ENCODE measurements at places on chromosomes 5 and 9.

DNA sequence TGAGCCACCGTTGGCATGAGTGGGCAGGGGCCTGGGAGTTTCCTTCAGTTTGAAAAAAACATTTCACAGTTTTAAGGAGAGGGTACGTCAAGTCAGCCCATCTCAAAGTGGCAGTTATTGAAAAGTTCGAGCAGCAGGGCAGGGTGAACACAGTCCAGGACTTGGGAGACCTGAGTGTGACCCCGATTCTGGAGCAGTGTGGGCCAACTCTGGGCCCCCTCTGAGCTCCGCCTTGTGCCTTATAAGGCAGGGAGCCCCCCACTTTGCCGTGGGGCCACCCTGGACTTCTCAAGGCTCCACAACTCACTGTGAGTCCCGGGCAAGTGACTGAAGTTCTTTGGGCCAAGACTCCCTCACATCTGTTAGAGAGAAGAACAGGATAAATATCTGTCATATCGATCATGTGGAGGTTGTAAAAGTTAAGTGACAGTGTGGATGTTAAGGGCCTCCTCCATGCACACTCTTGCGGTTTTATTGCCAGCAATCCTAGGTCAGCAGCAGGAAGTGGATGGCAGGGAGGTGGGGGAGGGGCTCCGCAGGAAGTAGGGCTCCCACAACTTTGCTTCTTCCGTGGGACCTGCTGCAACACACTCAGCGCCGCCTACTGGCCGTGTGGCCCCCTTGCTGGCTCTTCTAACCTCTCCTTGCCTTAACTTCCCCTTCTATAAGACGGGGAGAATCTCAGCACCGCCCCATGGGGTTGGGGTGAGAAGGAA is 38.4 kb downstream of the HRH2 start:
- peak; percentile 60 for DNase-seq

DNA sequence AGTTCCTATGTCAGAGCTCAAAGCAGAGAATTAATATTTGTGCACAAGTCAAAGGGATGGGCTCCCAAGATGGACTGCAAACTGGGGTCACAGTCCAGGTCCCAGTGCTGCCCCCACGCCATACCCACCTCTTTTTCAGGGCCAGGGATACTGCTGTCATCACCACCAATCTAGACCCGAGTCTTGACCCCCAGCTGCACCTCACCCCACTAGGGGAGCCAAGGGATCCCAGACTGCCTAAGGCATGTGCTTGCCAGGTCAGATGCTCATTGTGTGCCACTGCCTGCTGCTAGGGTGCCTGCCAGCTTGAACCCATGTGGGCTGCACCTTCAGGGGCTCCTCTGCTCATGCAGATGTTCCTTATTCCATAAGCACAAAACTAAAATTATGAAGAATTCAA is 215.6 kb upstream of the NREP start:
- DNase-seq, result no peak

- no peak for DNase-seq
Observed at GRCh38 chr5:127525181-127525580, 7.7 kb downstream of the PRRC1 start.

- DNase-seq, result no peak
Observed at GRCh38 chr9:128550770-128551656, 1.4 kb upstream of the SPTAN1 start.

DNA sequence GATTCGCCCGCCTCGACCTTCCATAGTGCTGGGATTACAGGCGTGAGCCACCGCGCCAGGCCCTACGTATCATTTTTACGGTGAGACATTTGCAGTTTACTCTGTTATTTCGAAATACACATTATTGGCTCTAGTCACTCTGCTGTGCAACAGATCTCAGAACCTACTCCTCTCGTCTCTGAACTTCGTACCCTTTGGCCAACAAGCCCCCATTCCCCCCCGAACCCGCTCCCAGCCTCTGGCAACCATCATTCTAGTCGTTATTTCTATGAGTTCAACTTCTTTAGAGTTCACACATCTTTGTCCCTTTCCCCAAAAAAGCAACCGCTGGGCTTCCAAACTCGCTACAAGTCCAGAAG is 735 bp downstream of the PTGR1 start:
- DNase-seq, result no peak

DNA sequence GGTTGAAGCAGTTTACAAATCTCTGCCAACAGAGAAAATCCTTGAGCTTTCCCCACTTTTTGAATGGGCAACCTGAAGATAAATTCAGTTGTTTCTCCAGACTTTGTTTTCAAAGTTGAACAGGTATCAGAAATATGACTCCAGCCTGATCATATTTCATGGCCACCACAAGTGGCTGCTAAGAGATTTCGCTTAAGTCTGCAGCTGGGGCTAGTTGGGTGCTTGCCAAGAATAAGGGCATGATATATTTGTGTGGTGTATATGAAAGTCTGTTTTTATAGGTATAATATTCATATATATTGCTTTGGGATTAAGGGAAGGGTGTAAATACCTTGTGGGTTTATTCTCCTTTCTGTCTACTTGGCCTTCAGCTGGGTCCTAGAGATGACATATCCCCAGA is 168.4 kb upstream of the GDNF start:
- DNase-seq, result no peak

- DNase-seq, result no peak
Observed at GRCh38 chr5:82858151-82859025, 218.8 kb downstream of the TMEM167A start.

DNA sequence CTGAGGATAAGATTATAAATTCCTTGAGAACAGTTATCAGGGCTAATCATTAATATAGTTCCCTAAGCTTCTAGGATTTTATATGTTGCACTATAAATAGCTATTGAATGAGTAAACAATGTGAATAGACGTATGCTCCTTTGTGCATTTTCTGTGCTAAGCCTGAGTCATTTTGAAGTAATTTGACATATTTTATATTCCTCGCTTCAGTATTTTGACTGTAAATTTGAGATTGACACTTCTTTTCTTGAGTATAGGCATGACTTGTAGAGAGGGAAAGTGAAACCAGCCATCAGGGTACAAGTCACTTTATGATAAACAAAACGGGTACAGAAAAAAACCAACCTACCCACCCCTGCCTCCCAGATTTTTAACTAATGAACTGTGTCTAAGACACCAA is 367.7 kb upstream of the PRR16 start:
- DNase-seq, result no peak

DNA sequence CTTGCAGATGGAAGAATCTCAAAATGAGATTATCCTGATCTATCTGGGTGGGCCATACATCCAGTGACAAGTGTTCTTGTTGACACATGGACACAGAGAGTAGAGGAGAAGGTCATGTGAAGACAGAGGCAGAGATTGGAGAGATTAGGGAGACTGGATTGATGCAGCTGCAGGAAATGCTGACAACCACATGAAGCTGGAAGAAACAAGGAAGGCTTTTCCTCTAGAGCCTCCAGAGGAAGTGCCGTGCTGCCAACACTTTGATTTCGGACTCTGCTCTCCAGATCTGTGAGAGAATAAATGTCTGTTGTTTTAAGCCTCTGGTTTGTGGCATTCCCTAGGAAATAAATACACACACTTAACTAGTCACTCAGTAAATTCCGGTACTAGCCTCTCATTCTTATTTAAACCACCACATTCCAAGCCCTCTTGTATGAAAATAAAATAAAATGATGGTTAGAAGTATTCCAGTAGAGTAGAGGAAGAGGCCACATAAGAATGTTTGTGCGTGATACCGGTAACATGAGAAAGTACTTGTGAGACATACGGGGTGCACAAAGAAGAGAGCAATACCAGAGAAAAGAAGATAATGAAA is 110.9 kb upstream of the DMAC1 start:
- no peak for DNase-seq

DNA sequence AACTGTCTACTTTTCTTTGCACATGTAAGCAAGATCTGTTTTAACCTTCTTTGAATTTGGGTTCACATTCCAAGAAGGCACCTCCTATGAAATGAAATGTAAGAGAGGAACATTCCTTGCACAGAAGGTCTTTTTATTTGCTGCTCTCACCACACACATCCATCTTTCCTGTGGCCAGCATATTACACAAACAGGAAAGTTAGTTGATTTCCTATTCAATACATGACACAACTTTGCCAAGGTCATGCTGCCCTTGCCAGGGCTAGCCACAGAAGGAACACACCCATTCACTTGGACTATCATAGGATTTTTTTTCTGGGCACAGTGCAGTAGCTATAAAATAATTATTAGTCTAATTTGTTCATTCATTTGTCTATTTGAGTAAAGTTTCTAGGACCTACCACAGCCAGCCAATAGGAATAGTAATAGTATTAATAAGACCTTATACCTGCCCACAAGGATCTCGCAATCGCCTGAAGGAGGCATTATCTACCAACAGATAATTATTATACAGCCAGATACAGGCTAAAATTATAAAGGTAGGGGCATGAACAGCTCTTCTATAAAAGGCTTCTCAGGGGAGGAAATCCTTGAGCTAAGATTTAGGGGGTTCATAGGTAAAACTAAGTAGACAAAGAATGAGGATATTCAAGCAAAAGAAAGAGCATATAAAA is 78.1 kb upstream of the NREP start:
- no peak for DNase-seq

DNA sequence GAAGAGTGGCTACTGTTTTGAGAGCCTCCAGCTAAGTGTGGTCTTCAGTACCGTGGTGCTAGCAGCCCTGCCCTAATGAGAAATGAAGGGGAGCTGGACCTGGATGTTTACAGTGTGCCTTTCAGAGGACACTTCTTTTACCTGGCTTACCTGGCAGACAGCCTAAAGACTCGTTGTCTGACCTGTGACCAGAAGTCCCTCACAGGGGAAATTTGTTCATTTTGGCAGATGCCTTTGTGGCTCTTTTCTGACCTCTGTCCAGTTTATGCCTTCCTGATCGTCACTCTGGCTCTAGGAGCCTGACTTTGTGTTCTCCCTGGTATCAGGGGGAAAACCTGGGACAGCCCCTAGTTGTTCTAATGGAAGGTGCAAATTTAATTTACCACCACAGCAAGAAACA is 475.1 kb downstream of the DMRTA1 start:
- DNase-seq, result no peak

DNA sequence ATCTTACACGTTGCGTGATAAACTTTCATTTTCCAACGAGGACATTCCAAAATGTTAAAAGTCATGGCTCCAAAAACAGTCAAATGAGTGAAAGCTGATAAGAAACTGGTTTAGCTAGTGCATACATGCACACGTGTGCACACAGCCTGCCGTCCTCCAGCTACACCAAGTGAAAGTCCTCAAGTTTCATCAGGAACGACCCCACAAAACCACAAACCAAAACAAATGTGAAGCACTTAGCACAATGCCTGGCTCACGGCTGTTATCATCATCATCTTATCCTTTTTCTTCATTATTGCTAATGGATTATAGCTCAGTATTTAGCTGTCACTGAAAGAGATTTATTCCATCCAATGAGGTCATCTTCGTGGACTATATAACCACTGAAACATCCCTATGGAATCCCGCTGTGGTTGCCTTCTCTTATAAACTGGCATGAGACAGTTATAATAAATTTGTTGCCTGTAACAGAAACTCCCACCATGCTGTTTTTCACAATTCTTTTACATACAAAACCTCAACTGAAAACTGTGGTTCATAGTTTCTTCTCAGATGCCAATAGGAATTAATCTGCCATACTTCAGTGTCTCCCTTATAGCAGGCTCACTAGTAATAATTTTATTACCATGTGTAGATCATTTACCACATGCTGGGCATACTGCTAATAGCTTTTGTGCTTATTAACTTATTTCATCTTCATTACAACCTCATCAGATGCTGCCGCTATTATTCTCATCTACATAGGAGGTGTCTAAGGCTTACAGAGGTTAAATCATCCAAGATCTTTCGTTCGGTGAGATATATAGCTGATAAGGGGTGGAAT is 56.1 kb downstream of the SAXO1 start:
- DNase-seq, result no peak

- DNase-seq, result no peak
Observed at GRCh38 chr9:115632391-115632790, 514.4 kb upstream of the TNC start.

DNA sequence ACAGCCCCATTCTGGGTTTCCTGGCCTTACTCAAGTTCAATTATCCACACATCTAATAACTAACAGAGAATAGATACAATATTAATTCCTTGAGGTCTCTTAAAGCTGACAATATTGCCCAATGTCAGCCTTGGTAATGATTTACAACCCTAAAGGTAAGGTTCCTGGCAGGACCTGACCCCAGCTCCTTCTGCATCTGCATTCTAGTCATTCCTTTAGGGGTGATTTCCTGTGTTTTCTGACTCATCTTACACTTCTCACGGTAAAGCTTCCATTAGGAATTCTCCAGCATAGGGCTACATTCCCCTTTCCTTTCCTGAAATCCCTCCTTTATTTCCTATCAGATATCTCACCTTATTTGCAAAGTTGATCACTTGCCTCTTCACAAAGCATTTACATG is 9.3 kb downstream of the HAVCR1 start:
- DNase-seq, result no peak

DNA sequence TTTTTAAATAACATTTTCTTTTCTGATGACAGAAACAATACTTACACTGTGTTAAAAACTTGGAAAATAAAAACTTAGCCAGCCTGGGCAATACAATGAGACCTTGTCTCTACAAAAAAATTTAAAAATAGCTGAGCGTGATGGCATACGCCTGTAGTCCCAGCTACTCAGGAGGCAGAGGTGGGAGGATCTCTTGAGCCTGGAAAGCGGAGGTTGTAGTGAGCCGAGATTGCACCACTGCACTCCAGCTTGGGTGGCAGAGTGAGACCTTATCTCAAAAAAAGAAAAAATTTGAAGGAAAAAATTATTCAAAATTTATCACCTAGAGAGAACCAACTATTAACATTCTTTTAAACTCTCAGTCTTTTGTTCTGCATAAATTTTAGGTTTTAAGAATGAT is 4.9 kb upstream of the CMYA5 start:
- no peak for DNase-seq

- DNase-seq, result no peak
Observed at GRCh38 chr5:169763376-169764017, 126.4 kb downstream of the DOCK2 start.

- no peak for DNase-seq
Observed at GRCh38 chr5:119742311-119742710, 113.0 kb downstream of the FAM170A start.

GRCh38 chr9:15482146-15482545 is 28.6 kb downstream of the PSIP1 start:
- no peak for DNase-seq

- DNase-seq, result no peak
Observed at GRCh38 chr5:81253875-81254274, 20.8 kb downstream of the CKMT2 start.

GRCh38 chr5:91378752-91379211 is 4.3 kb downstream of the ARRDC3 start:
- DNase-seq, result no peak

DNA sequence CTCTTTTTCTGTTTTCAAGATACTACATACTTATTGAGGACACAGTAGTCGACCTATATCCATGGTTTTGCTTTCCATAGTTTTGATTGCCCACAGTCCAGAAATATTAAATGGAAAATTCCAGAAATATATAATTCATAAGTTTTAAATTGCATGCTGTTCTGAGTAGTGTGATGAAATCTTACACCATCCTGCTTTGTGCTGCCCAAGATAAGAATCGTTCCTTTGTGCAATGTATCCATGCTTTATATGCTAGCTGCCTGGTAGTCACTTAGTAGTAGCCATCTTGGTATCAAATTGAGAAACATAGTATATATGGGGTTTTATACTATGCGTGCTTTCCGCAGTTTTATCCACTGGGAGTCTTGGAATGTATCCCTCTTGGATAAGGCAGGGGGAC is 59.0 kb downstream of the CWC27 start:
- DNase-seq, result no peak
